ENCODE measurements at places on chromosomes 16 and 17.

DNA sequence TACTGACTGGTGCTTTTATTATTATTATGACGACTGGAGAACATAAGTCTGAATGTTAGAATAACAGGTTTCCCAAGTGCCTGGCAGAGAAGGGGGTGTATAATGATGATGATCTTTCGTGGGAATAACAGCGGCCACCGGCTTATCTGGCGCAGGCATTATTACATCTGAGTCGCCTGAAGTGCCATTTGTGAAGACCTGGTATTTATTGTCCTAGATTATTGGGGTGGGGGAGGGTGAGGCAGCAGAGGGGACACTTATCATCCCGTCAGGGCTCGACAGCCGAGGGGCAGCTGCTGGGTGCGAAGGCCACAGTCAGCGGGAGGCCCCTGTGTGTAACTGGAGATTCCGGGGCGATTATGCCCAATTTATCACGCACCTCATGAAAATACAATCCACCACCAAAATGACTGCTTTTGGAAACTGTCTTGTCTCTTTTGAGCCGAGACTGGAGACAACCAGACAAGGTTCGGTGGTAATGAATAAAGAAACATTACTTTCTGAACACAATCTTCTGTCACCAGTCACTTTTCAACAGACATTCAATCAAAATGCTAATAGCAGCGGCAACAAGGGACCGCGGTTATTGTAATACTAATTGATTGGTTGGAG is 199.3 kb downstream of the CCDC182 start:
- DNase-seq, result no peak

DNA sequence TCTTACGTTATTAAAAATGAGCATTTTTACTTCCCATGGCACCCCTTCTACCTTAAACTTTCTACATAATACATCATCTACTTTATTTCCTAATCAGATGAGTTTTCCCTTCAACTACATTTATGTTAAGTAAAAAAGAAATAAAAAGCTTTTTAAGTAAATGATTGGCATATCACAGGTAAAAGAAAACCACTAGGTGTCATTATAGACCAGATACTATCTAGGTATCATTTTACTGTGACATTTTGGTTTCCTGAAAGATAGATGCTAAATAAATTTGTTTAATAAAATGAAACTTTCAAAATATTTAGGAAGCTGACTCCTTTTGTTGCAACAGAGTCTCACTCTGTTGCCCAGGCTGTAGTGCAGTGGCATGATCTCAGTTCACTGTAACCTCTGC is 3.8 kb upstream of the CMTM1 start:
- DNase-seq, result no peak

DNA sequence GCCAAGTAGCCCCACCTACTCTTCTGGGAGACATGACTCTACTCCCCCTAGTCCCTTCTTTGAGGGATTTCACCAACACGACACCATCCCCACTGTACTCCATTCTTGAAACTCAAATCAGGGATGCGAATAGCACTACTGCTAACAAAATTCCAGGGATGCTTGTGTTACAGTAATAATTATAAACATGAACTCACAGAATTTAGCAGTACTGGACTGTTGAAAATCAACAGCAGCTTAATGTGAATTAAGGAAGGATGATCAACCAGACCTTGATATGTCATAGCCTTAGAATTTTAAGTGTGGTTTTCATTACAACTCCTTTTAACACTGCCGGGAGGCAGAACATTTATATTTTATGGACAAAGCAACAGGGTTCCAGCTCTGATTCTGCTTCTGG is 37.9 kb downstream of the AMFR start:
- no peak for DNase-seq

- no peak for DNase-seq
Observed at GRCh38 chr17:63493411-63493810, 16.6 kb downstream of the ACE start.

Data from cortex of kidney (tissue), 1 donor.